ENCODE measurements at places on chromosomes 12 and 14. TPM values are rescaled to one million over a fixed set of nuclear protein-coding genes. Genes with fewer than 3 reads are reported as not detected.
A peak's percentile ranks its signal among the peaks of the same experiment; 100 is the strongest.

DNA sequence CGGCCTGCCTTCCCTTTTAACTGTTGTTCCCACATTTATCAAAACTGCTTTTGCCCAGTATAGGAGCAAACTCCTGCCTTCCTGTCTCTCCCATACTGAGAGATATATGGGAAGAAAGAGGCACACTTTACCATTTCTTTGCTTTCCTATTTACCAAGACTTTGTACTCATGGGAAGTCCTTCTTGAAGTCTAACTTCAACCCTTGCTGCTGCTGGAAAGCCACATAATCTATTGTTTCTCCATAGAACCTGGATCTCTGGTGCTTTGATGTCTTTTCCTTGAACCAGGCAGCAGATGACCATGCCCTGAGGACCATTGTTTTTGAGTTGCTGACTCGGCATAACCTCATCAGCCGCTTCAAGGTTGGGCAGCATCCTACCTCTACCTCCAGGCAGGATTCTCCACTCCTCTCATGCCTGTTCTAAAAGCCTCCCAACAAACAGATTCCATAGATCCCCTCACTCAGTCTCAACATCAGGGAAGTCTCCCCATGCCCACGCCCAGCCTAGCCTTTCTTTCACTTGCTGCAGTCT, 18.4 kb downstream of the PPP1R1A start:
- no peaks in the 10 kb centered on the region for H3K36me3 ChIP-seq
- no peak for DNase-seq
- no peak overlapping the region for H3K27ac ChIP-seq

- no peak overlapping the region for H3K27ac ChIP-seq
- no peak for DNase-seq
Observed at GRCh38 chr12:50589650-50590435, 85.1 kb downstream of the DIP2B start.

GRCh38 chr14:21978184-21978998, 304.8 kb upstream of the OR4E1 start:
- H3K4me3 ChIP-seq: no peak overlapping the region
- no peaks in the 10 kb centered on the region for H3K4me1 ChIP-seq
- no peaks in the 10 kb centered on the region for H3K27me3 ChIP-seq
- peak; percentile 39 for DNase-seq
- no peaks in the 10 kb centered on the region for H3K36me3 ChIP-seq
- H3K27ac ChIP-seq: no peak overlapping the region

- H3K36me3 ChIP-seq: no peaks in the 10 kb centered on the region
- H3K4me1 ChIP-seq: no peaks in the 10 kb centered on the region
- DNase-seq: no peak
- peak overlapping the region; percentile 52 for H3K27ac ChIP-seq
- no peak overlapping the region for H3K4me3 ChIP-seq
Observed at GRCh38 chr12:115636546-115636945, 640.9 kb downstream of the MED13L start.

SPX gene
- total RNA-seq: 0.27 TPM

All from adrenal gland (tissue), 19 donors.